ENCODE measurements at places on chromosomes 6 and 20. TPM values are rescaled to one million over a fixed set of nuclear protein-coding genes. Genes with fewer than 3 reads are reported as not detected.

DNA sequence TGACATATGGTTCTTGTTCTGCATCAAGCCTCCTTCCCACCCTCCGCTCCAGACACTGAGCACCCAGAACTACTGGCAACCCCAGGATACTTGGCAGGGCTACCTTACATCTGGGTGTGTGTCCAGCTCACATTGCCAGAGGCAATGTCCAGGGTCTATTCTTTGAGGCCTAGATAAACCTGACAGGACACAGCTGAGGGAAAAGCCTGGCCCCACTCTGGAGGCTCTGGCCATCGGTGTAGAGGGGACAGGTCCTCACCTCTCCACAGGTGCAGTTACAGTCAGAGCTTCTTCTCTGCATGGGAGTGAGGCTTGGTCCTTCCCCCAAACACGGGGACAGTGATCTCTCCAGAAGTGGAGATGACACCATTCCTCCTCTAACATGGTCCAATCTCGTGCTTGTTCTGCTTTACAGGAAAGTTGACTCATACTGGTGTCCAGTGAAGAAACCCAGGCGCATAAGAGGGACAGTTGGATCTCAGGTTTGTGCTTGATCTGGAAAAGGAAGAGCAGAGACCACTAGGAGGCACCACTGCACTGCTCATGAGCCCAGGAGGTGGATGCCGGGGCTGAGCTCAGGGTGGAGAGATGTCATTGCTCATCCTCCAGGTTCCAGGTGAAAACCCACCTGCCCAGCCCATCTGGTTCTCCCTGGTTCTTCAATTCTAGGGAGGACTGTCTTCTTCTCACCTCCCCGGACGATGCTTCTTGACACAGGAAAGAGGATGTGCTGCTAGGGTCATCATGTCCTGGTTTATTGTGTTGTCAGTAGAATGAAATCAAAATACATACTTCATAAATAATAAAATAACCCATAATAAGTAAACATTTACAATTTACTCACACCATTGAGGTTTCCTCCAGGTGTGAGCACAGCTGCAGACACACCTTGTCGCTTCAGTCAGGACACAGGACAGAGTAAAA lies 14.7 kb downstream of the HLA-F start:
- H3K36me3 ChIP-seq, result no peaks in the 10 kb centered on the region
- no peak overlapping the region for H3K4me3 ChIP-seq
- no peaks in the 10 kb centered on the region for H3K27me3 ChIP-seq
- peaks cover 6% of the 10 kb centered on the region for H3K4me1 ChIP-seq
- DNase-seq, result no peak

GRCh38 chr20:57960803-57961575 lies 251.2 kb upstream of the PMEPA1 start:
- no peaks in the 10 kb centered on the region for H3K4me1 ChIP-seq
- no peaks in the 10 kb centered on the region for H3K27me3 ChIP-seq
- no peak overlapping the region for H3K4me3 ChIP-seq

- no peak for DNase-seq
- H3K4me1 ChIP-seq, result no peaks in the 10 kb centered on the region
- H3K27me3 ChIP-seq, result no peaks in the 10 kb centered on the region
- no peaks in the 10 kb centered on the region for H3K36me3 ChIP-seq
- no peak overlapping the region for H3K27ac ChIP-seq
Measured at GRCh38 chr20:623021-623420, 12.9 kb upstream of the TCF15 start.

- no peaks in the 10 kb centered on the region for H3K27me3 ChIP-seq
- H3K27ac ChIP-seq, result peak overlapping the region; percentile 23
- no peaks in the 10 kb centered on the region for H3K36me3 ChIP-seq
Measured at GRCh38 chr20:49987868-49988690, 5.3 kb downstream of the SNAI1 start.

DNA sequence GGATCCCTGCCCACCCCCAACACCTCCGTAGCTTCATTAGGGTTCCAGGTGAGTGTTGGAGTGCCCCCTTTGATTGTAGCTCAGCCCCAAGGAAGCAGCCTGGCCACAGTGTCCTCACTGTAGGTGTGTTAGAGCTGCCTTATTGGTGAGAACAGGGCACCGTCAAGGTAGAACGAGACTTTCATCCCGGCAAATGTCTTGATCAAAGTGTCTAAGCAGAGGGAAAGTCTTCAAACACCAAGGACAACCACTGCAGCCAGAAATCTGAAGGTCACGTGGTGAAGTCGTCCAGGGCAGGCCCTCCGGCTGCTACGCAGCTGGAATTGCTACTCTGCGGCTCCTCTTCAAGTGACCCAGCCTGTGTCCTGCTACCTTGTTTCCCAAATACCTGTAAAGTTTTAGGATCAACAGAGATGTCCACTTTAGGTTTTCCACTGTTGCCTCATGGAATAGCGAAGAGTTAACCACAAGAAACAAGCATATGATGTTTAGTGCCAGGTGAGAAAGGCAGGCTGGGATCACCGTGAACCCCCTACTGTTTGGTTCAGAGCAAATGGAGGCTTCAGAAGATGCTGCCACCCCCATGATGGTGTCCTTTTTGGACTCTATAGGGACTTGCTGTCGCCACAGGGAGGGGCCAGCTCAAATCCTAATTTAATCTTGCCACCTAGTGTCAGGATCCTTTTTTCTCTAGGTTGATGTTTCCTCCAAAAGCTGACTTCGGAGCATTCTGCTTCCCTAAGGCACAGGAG lies 1.7 kb upstream of the DLL1 start:
- H3K4me1 ChIP-seq, result no peaks in the 10 kb centered on the region
- peak overlapping the region; percentile 87 for H3K27ac ChIP-seq
- peaks cover 6% of the 10 kb centered on the region for H3K36me3 ChIP-seq
- no peaks in the 10 kb centered on the region for H3K27me3 ChIP-seq
- H3K4me3 ChIP-seq, result peak overlapping the region; percentile 72

DNA sequence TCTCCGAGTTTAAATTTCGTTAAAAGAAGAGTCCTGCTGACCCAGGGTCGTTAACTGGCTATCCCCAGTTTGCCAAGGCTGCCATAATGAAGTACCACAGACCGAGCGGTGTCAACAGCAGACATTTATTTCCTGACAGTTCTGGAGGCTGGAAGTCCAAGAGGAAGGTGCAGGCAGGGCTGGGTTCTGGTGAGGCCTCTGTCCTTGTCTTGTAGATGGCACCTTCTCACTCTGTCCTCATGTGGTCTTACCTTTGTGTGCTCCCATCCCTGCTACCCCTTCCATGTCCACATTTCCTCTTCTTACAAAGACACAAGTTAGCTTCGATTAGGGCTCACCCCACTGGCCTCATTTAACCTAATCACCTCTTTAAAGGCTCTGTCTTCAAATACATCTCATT lies 29.8 kb upstream of the EEF1E1 start:
- H3K27me3 ChIP-seq, result no peaks in the 10 kb centered on the region
- H3K4me3 ChIP-seq, result no peak overlapping the region
- no peaks in the 10 kb centered on the region for H3K36me3 ChIP-seq

- no peaks in the 10 kb centered on the region for H3K4me1 ChIP-seq
- peak overlapping the region; percentile 94 for H3K27ac ChIP-seq
- H3K36me3 ChIP-seq, result no peaks in the 10 kb centered on the region
- DNase-seq, result no peak
Measured at GRCh38 chr20:45359406-45360148, 3.4 kb upstream of the SYS1 start.

DNA sequence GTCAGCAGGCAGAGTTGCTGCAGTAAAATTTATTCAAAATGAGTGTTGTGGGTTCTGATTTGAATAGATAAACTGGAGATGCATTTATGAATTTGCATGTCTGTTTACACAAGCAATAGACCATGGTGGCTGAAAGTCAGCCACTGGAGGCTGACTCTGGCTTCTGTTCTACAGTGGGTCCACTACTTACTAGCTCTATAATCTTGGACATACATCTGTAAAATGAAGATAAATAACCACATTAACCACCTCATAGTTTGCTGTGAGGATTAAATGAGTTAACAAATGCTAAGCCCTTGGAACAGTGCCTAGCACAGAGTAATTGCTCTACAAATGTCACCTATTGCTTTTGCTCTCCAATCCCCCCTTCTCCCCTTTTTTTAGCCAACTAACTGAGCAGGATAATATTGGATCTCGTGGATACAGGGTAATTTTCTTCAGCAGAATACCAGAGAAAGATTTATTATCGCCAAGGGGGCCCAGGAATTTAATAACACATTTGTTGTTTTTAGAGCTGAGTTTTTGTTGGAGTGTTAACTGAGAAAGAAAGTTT lies 1.4 kb upstream of the PM20D2 start:
- H3K4me1 ChIP-seq, result peaks cover 11% of the 10 kb centered on the region
- DNase-seq, result no peak
- no peaks in the 10 kb centered on the region for H3K36me3 ChIP-seq
- H3K27ac ChIP-seq, result no peak overlapping the region
- no peak overlapping the region for H3K4me3 ChIP-seq
- no peaks in the 10 kb centered on the region for H3K27me3 ChIP-seq

DNA sequence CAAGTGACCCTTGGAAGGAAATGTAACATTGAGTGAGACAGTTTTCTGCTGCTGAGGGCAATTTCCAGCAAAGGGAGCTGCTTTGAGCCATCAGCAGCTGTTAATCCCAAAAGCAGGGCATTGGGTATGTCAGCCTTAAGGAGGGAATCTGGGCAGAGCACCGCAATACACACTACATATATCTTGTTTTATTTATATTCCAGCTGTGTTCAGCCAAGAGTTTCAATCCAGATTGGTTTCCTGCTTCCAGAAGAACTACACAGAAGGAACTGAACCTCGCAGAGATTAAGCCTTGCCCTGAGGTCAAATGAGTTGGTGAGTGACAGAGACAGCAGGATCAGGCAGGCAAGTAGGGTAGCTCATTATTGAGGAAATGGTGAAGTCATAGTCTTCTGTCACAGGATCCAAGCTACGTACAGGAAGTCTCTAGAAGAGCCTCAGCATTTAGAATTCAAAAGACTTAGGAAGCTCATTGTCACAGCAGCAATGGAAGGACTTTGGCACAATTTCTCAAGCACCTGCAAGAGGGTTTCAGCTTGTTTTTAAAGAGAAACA lies 109.9 kb upstream of the HEY2 start:
- DNase-seq, result no peak
- no peaks in the 10 kb centered on the region for H3K4me1 ChIP-seq
- H3K36me3 ChIP-seq, result no peaks in the 10 kb centered on the region
- H3K27ac ChIP-seq, result no peak overlapping the region
- no peaks in the 10 kb centered on the region for H3K27me3 ChIP-seq

- no peak overlapping the region for H3K27ac ChIP-seq
- H3K4me1 ChIP-seq, result no peaks in the 10 kb centered on the region
- no peak for DNase-seq
- no peak overlapping the region for H3K4me3 ChIP-seq
- H3K36me3 ChIP-seq, result no peaks in the 10 kb centered on the region
Measured at GRCh38 chr20:47456952-47457724, 44.5 kb upstream of the NCOA3 start.

DNA sequence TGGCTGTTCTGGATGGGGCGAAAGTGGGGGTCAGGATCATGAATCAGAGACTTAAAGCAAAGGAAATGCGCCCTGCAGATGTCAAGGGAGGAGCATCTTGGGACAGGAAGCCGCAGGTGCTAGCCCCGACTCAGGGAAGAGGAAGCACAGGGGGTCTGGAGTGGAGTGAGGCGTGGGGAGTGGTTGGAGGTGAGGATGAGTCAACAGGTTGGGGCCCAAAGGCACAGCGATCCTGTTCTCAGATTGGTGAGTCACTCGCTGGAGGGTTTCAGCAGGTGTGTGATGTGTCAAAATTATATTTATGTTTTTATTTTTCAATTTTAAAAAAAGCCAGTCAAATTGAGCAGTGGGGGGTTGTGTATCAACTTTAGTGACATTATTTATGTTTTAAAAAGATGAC lies 19.0 kb downstream of the PACSIN1 start:
- no peak overlapping the region for H3K27ac ChIP-seq
- H3K4me1 ChIP-seq, result no peaks in the 10 kb centered on the region
- no peak for DNase-seq

GRCh38 chr20:62320581-62321354 lies 18.0 kb downstream of the ADRM1 start:
- peaks cover 66% of the 10 kb centered on the region for H3K36me3 ChIP-seq
- no peak overlapping the region for H3K4me3 ChIP-seq
- no peak overlapping the region for H3K27ac ChIP-seq

GRCh38 chr20:18986895-18987580 lies 173.5 kb downstream of the SCP2D1 start:
- no peaks in the 10 kb centered on the region for H3K27me3 ChIP-seq
- H3K27ac ChIP-seq, result no peak overlapping the region

DNA sequence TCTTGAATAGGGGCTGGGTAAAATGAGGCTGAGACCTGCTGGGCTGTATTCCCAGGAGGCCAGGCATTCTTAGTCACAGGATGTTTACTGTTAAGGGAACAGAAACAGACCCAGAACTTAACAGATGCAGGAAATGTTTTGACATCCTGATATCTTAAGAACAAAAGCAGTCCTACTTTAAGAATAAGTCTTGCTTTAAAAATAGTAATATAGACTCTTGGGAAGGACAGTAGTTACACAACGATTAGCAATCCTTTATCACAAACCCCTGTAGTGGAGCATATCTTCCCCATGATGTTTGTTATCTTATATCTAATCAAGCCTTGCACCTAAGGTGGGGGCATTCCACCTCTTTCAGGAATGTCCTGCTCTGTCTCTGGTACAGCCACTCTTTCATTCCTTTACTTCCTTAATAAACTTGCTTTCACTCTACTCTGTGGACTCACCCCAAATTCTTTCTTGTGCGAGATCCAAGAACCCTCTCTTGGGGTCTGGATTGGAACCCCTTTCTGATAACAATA lies 493.7 kb upstream of the SULF2 start:
- no peak for DNase-seq
- H3K4me1 ChIP-seq, result peaks cover 8% of the 10 kb centered on the region
- H3K36me3 ChIP-seq, result no peaks in the 10 kb centered on the region
- no peaks in the 10 kb centered on the region for H3K27me3 ChIP-seq

DNA sequence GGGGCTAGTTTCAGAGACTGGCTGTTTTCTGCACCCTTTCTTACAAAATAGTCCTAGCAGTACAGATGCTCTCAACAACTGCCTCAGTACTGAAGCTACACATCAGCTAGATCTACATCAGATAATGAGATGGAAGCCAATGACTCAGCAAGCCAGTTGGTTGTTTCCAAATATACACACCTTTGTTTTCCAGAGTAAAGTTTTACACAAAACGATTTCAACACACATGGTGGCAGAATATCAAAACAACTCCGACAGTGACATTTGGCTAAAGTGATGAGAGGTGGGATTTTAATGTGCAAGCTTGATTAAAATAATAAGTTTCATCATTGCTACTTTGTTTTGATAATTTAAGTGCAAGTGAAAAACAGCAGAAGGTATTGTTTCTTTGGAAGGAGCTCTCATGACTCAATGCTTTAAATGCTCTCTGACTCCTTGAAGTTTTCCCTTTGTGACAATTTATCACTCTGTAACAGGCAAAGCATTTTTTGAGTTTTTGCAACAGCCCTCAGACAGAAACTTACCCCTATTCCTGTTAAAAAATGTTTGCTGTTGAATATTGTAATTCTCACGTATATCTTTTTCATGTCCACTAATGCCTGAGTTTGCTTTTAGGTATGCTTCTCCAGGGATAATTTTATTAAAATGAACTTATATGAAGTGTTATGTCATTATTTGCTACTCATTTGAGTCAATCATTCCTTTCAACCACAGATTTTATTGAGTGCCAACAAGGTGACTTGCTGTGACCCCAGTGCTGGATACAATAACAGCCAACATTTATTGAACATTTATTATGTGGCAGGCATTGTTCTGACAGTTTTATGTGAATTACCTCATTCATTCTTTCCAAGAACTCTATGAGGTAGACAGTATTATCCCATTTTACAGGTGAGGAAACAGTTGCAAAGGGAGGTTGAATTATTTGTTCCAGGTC lies 882.0 kb downstream of the TFAP2A start:
- no peak for DNase-seq
- H3K36me3 ChIP-seq, result no peaks in the 10 kb centered on the region
- H3K27ac ChIP-seq, result no peak overlapping the region
- H3K4me3 ChIP-seq, result no peak overlapping the region

The ARHGAP18 gene
- total RNA-seq, result 7.1 TPM

The SOX18 gene
- 17.2 TPM for total RNA-seq

The HLA-G gene
- total RNA-seq, result not detected

The RAET1E gene
- total RNA-seq, result 4.3 TPM

The PXDC1 gene
- 43.5 TPM for total RNA-seq

The NKX2-4 gene
- total RNA-seq, result not detected

The AKAP12 gene
- 27.7 TPM for total RNA-seq

The GINS1 gene
- 0.33 TPM for total RNA-seq

The TNXB gene
- 138 TPM for total RNA-seq
